ENCODE measurements at places on chromosomes 6 and 20. TPM values are rescaled to one million over a fixed set of nuclear protein-coding genes. Genes with fewer than 3 reads are reported as not detected.

The TRAPPC3L gene
- total RNA-seq = not detected

The RIPPLY2 gene
- 0.87 TPM for total RNA-seq

The ATAT1 gene
- 3.4 TPM for total RNA-seq

The SMIM29 gene
- 71.2 TPM for total RNA-seq

The TINAG gene
- not detected for total RNA-seq

The LZTS3 gene
- 4.3 TPM for total RNA-seq

The ZFP57 gene
- total RNA-seq = 0.11 TPM

The SCRT2 gene
- not detected for total RNA-seq

The CNR1 gene
- total RNA-seq = not detected

The C6orf163 gene
- 2.1 TPM for total RNA-seq

All from uterine smooth muscle cell (primary cell).